HEK293T (cell line): ENCODE measurements at places on chromosomes 6 and 20.
A peak's percentile ranks its signal among the peaks of the same experiment; 100 is the strongest.

- peak; percentile 95 for DNase-seq
Observed at GRCh38 chr6:31971993-31972708, at the start of gene DXO. Gene DXO (minus strand): TSS chr6:31972138. CDS start chr6:31971675, 463 bp downstream.

GRCh38 chr20:57220337-57221145, 45.9 kb downstream of the BMP7 start:
- DNase-seq = no peak

GRCh38 chr6:155085582-155086257, 90.6 kb downstream of the TIAM2 start:
- no peak for DNase-seq

- DNase-seq = no peak
Observed at GRCh38 chr20:10307359-10307735, 88.7 kb downstream of the SNAP25 start.

- no peak for DNase-seq
Observed at GRCh38 chr6:113102761-113103160, 754.4 kb upstream of the MARCKS start.

DNA sequence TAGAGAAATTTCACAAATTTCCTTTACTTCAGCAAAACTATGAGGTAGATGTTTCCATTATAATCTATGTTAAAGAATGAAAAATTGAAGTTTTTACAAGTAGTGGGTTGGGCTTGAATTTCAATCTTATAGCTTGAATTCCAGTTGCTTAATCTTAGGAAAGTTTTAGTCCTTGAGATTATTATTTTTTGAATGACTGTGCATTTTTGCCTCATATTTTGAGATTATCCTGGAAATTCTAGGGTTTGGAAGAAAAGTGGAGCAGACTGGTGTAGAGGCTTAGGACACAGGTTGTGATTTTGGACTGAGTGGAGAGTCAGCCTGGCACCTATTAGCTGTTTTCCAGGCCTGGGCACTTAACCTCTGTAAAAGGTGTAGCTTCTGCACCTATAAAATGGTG, 5.7 kb downstream of the MTCL3 start:
- no peak for DNase-seq

DNA sequence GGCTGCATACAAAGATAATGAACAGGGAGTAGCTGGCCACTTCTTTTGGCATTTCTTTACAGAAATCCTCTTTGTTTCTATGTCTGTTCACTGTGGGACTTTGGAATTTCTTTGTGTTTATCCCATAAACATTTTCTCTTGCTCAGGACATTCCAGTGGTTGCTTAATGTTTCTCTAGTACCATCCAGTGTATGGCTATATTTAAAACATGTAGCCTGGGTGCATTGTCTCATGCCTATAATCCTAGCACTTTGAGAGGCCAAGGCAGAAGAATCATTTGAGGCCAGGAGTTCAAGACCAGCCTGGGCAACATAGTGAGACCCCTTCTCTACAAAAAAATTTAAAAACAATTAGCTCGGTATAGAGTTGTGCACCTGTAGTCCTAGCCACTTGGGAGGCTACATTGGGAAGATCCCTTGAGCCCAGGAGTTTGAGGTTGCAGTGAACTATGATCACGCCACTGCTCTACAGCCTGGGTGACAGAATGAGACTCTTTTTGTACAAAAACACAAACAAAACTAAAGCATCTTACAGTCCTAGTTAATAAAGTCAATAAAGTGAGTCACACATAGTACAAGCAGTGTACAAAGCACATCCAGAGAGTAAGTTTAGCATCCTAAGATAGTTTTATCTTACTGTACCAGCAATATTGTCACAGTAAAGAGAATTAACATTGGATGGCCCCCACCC, 63.3 kb downstream of the ZFAND3 start:
- DNase-seq = no peak

GRCh38 chr6:45786355-45786781, 229.3 kb downstream of the CLIC5 start:
- DNase-seq = no peak

- no peak for DNase-seq
Observed at GRCh38 chr6:25194172-25194678, 84.9 kb upstream of the CARMIL1 start.

- DNase-seq = no peak
Observed at GRCh38 chr6:81987293-81987692, 234.8 kb upstream of the TENT5A start.
